ENCODE measurements at places on chromosomes 7 and 10.

DNA sequence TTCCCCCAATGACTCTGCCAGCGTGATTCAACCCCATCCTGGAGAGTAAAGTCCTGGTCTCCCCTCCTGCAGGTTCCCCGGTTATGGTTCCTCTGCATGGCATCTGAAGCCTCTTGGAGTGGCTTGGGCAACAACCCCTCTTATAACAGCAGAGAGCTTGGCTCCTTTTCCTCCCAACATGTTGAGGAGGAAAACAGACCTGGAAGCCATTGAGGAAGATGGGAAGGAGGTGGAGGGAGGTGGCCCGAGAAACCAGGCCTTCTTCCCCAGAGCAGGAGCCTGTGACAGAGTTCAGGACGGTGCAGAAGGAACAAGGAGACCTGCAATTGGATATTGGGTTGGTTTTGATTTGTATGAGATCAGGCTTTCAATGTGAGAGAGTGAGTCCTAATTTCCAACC is 184.0 kb upstream of the ADCY1 start:
- DNase-seq = no peak

GRCh38 chr7:5690931-5691473 is 90.5 kb downstream of the RNF216 start:
- no peak for DNase-seq

GRCh38 chr7:129376076-129376777 is 58.0 kb upstream of the STRIP2 start:
- DNase-seq = peak; percentile 3

DNA sequence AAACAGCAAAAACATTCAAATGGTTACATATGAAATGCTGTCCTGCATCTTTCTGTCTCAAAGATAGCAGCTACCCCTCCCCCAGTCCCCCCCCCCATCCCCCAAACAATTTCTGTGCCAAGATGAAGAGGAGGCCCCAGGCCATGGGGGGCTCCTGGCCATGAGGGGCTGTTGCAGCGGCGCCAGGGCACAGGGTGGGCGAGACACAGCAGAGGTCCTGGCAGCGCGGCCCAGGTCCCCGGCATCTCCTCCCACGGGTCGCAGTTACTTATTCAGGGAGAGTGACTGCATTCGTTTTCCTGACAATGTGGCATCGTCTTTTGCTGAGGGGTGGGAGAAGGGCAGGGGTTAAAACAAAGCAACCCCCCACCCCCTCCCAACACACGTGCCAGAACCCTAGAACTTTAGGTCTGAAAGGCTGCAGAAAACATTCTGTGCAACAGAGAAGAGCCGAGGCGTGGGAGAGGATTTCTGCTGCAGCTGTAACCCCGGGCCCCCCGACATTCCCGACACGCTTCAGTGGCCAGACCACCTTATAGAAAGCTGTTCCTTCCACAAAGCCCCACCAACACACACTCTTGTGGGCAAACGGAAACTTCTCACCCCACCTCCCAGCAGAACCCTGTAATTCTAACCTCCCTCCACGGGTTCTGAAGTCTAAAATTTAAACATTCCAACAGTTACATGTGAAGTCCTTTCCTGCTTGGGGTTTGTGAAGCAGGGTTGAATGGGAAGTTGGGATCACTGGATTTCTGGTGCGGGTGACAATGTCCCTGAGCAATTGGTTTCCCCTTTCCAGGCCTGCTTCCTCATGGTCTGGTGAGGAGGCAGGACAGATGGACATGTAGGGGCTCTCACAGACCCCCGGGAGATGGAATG is 11.7 kb downstream of the PDAP1 start:
- DNase-seq = no peak

GRCh38 chr7:102261451-102261850 is 25.2 kb upstream of the SH2B2 start:
- DNase-seq = no peak

DNA sequence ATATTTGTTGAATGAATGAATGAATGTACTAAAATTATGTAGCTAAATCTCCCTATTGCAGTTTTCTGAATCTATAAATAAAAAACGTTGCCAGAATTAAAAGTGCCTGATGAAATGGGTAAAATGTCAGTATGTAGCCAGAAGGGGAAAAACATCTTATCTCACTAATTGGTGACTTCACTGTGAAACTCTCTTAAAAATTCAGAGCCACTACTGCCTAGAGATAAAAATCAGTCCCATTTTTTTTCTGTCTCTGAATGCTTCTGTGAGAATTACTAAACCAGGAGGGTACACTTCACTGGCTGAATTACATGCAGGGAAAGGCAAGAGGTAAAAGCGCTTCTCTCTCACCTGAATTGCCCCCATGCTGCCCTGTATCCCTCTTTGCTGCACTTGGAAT is 69.6 kb upstream of the HPS1 start:
- peak; percentile 2 for DNase-seq

GRCh38 chr7:3924277-3924676 is 623.2 kb downstream of the SDK1 start:
- DNase-seq = no peak

DNA sequence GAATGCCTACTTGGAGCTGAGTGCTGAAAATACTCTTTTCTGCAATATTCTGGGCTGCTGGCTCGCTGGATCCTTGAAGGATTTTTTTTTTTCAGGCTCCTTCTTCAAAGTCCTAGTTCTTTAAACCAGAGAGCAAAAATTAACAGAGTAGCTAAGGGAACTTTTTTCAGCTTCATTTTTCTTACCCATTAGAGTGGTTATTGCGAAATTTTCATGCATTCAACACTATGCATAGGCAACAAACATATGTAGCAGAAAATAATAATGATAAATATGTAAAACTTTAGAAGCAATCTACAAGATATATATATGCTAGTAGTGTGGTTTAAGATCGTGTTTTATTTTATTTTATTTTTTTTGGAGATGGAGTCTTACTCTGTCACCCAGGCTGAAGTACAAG is 264.6 kb downstream of the SFMBT2 start:
- DNase-seq = no peak

GRCh38 chr7:85081392-85081791 is 105.5 kb downstream of the SEMA3D start:
- DNase-seq = no peak

- DNase-seq = no peak
These were observed 246.0 kb upstream of the KMT2E start for GRCh38 chr7:104767826-104768536.

GRCh38 chr7:131667699-131668098 is 111.3 kb upstream of the PODXL start:
- DNase-seq = no peak

DNA sequence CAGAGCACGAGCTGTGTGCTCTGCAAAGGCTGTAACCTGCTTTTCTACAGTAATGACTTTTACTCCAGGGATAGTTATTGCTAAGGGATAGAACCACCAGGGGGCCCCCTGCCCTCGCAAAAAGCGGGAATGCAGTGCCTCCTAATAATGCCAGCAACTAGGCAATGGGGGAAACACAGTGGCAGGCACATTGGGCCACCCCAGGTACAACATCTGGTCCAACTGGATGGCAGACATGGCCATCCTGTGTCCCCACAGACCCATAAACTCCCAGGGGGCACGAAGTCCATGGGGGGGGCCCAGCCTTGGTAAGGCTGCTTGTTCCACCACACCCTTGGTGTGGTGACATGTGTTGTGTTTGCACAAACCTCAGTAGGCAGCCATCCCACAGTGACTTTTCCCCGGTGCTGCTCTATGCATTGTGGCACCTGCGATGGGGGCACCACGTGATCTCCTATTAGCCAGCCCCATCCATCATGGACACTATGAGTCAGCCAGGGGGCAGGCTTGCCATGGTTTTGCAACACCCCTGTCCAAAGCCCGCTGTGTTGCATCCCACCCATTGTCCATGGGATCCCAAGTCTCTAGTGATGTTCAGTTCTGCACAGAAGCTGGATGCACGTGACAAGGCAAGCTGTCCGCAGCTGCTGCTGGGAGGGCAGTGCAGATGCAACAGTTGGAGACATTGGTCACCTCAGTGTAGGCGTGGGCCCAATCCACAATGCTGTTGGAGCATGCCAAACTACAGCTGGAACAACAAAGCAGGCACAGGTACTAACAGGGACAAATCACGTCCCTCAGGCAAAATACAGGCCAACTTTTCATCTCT is 84.0 kb downstream of the ANLN start:
- DNase-seq = peak; percentile 9

GRCh38 chr7:123635551-123636359 is 19.9 kb upstream of the LMOD2 start:
- DNase-seq = peak; percentile 17

- no peak for DNase-seq
These were observed 37.7 kb upstream of the HDAC9 start for GRCh38 chr7:18457832-18458231.

DNA sequence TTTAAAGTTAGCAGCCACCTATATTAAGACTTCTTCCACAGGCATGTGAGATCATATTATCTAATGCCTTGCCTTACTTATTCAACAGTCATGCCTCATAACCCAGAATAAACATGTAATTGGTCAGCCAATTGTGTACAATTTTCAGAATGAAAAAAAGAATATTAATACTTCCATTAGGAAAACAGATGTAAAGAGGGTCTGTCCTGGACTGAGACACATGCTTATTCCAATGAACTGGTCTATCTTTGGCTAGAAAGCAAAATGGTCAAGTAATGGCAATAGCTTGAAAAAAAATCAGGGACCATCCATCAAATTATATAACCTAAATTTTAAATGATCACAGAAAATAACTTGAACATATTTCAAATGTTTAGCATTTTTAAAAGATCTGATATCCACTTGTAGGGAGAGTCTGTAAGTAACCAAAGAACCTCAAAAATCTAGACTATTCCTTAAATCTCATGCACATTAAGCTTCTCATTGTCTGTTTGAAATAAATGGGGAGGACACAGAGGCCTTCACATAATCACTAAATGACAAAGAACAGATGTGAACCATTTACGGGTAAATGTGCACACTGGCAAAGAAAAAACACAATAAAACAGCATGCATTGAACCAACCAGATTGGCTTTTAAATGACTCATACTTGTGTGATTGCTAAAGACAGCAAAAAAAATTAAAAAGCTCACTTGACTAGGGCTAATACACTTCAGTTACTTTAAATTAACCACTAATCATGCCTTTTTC is 568.8 kb upstream of the PCDH15 start:
- DNase-seq = peak; percentile 81

DNA sequence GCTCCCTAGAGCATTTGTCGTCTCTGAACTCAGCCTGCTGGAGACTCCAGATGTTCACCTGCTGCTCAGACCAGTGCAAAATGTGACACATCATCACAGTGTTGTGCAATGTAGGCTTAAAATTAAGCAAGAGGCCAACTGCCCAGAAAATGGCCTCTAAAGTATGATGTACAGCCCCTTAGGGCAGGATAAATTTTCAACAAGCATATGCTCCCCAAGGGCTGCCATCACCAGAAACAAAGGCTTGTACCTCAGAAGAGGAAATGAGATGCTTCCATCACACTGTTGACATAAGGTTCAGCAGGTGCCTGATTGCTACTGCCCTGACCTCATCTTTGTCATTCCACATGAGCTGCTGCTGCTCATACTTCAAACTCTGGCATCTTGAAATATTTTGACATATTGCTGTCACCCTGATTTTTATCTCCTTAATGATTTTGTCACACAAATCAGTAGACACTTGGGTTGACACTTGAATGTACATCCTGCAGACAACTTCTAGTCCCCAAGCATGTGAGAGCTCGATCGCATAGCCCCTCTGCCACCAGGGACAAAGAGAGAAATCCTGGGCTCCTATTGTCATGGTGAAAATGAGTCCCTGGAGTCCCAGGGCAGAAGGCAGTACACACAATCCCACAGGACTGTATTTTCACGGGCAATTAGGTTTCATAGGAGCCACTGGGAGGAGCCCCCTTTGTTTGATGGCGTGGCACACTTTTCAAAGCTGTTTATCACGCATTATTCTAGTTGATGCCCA is 219.7 kb upstream of the STK17A start:
- peak; percentile 18 for DNase-seq
